ENCODE measurements at places on chromosomes 7 and 10.

- peak; percentile 91 for DNase-seq
These were observed 15.6 kb downstream of the SHH start for GRCh38 chr7:155796381-155797261.

DNA sequence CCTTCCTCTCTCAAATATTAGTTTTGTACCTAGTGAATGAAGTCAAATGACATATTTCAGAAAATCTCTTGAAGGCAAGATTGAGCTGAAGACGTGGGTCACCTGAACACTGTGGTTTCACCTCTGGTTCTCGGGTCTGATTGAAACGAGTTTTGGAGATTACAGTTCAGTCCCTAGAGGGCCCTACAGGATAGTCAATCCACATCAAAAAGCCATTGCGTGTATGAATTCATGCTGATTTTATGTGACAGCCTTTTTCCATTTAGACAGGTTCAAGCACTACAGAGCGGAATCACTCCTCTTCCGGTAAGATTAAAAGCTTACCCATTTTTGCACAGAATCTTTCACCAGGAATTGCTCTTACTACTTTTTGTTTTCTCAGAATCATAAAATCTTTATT lies 62.2 kb downstream of the VIM start:
- DNase-seq = no peak

- DNase-seq = no peak
These were observed 144.7 kb downstream of the GRK5 start for GRCh38 chr10:119352042-119352441.

DNA sequence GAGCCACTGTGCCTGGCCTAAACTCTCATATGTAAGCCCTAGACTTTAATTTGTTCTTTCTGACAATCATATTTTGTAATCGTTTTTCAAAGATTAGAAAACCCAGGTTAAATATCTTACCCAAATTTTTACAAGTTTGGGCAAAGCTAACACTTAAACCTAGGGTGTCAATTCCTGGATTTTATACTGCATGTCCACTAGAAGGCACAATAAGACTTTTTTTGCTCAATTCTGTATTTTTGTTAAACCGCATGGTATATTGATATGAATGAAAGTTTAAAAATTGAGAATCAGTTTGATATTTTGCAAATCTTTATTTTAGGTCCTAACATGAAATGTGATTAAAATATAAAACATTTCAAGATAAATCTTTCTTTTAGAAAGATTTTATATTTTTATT lies 29.3 kb downstream of the DYNC2I1 start:
- no peak for DNase-seq

- DNase-seq = no peak
These were observed 233.1 kb upstream of the TCF7L2 start for GRCh38 chr10:112716924-112717413.

DNA sequence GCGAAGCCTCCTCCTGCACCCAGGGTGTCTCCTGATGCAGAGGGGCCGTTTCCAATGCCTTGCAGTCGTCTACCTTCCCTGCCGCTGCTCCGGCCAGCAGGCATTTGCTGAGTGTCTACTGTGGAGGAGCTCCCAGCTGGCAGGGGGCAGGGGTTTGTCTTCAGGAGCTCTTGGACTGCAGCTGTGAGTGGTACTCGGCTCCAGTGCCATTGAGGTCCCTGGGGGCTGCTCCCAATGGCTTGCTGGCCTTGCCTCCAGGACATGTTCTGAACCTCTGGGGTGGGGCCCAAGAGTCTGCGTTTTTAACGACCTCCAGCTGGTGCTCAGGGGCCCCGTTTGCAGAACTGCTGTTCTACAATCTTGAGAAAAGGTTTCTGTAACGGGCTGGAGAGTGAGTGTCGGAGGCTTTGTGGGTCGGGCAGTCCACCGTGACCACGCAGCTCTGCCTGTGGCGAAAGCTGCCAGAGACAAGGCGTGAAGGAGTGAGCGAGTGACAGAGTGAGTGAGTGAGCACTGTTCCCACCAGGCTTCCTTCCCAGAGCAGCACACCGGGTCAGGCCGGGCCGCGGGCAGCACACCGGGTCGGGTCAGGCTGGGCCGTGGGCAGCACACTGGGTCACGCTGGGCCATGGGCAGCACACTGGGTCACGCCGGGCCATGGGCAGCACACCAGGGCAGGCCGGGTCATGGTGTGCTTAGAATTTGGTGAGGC lies 520.2 kb downstream of the PTPRN2 start:
- no peak for DNase-seq

DNA sequence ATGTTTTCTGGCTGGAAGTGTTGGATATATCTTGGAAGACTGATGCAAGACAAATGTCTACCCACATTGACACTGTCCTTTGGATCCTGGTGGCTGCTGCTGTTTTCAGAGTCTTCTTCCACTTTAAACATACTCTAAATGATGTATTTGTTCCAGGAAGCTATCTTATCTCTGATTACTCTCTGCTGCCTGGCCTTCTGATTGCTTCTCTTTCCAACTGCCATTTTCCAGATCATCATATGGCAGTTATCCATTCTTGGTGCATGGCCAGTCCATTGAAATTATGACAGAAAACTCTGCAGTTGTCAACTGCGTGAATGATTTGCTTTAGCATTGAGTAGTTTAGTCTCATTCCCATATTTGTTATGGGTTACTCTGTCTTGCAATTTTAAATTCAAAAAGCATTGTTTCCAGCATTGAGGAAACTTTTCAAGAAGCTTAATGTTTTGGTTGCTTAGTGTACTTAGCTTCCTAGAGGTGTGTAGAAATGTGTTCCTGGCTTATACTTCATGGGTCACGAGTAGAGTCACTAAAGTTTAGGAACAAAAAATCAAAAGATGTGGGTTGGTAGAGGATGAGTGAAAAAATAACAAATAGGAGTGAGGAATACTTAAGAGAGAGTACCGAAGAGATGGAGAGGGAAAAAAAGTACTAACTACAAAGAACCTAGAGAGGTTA lies 268.3 kb upstream of the MTPN start:
- no peak for DNase-seq

- no peak for DNase-seq
These were observed 32.3 kb downstream of the UPF2 start for GRCh38 chr10:12010353-12010752.

DNA sequence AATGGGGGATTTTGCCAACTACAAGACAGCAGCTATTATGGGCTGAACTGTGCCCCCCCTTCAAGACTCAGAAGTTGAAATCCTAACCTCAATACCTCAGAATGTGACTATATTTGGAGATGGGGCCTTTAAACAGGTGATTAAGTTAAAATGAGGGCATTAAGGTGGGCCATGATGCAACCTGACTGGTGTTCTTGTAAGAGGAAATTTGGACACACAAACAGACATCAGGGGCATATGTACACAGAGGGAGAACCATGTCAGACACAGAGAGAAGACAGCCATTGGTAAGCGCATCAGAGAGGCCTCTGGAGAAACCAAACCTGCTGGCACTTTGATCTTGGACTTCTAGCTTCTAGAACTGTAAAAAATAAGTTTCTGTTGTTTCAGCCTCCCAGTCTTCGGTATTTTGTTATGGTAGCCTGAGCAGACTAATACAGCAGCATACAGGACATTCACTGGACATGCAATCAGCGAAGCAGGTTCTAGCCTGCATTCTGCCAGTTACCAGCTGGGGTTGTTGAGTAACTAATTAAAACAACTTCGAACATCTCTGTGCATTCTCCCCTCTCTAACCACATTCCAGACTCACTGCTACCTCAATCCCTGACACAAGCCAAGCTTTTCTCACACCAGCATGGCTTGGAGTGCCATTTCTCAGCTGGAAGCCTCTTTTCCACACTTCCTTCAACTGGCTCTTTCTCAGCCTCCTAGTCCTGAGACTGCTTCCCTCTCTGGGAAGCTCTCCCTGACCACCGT lies 141.4 kb downstream of the DOCK4 start:
- DNase-seq = no peak

GRCh38 chr7:128091106-128091505 lies 59.9 kb upstream of the LRRC4 start:
- no peak for DNase-seq

DNA sequence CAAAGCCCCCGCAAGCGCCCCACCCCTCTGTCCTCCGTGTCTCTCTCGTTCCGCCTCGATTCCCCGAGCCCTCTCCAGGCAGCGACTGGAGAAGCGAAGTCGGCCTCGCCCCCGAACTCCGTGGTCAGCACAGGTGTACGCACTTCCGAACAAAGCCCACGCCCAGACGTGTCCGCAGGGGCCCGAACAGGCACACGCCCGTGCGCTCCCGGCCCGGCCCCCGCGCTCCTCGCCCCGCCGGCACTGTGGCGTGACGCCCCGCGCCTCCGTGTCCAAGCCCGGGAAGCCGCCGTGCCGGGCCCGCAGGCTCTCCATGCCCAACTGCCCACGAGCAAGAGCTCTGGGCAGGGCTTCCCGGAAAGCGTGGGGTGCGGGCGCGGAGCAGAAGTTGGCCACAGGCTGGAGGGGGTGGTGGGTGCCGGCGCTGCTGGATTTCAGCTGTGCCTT lies 662 bp downstream of the NRCAM start:
- DNase-seq = no peak

DNA sequence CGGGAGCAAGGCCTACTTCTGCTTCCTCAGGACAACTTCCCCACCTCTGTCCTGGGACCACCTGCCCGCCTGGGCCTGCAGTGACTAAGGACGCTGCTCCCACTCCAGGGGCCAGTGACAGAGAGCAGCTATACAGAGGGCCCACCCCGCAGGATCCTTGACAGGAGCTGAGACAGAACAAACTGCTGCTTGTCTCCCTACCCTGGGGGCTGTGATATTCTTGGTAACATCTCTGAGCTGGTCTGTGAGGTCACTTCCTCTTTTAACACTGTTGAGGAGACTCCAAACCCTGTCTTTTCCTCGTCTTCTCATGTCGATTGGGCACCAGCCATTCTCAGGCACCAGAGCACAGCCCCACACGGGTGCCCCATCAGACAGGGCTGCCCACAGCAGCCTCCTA lies 6.9 kb upstream of the MRPS24 start:
- no peak for DNase-seq

DNA sequence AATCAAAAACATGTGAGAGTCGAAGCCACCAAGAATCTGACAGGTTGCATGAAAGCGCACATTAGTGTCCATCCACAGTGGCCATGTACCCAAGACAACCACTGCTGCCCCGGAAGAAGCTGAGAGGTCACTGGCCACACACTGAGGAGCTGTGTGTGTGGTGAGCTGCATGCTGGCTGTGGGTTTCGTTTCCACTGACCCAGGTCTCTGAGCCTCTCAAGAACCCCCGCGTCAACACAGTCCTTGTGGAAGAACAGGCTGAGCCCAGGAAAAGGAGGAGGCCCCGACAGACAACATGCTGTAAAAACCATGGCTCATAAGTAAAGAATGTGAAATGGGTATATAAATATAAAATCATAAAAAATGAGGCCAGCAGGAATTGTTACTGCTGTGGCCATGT lies 8.2 kb downstream of the VIPR2 start:
- DNase-seq = no peak

GRCh38 chr7:1428941-1429501 lies 30.2 kb downstream of the MICALL2 start:
- DNase-seq = no peak

GRCh38 chr7:44244282-44244681 lies 43.5 kb downstream of the YKT6 start:
- DNase-seq = peak; percentile 75

- no peak for DNase-seq
These were observed 95.0 kb downstream of the PAXIP1 start for GRCh38 chr7:154907651-154908620.

DNA sequence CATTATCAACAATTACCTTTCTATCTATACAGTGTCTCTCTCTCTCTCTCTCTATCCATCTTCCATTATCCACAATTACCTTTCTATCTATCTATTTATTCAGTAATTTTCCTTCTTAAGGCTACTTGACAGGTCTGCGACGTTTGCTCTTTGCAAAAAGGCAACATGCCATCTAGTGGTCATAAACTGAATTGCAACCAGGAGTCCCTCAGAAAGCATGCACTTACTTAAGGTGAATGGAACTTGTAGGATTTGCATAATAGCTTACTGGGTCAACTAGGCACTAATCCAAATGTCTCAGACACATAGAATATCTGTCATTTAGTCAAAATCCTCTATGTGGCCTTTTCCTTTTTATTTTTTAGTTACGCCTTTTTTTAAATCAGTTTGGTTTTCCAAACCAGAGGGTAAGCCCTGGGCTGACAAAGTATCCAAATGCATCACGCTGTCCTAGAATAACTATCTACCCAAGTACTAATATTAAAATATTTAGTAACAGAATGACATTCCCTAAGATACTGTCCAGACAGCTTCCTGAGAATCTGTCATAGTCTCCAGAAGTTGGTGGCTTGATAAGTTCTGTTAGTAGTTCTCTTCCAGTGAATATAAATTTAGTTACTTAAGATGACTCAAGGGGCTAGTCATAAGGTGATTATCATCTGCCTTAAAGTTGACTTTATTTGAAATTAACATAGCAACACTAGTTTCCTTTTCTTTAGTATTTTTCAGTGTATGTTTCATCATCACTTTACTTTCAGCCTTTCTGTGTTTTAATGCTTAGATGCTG lies 208.3 kb downstream of the PPP1R3A start:
- DNase-seq = no peak

- no peak for DNase-seq
These were observed 31.2 kb downstream of the CUZD1 start for GRCh38 chr10:122814493-122814892.

GRCh38 chr7:66873476-66873875 lies 47.5 kb upstream of the TMEM248 start:
- no peak for DNase-seq

DNA sequence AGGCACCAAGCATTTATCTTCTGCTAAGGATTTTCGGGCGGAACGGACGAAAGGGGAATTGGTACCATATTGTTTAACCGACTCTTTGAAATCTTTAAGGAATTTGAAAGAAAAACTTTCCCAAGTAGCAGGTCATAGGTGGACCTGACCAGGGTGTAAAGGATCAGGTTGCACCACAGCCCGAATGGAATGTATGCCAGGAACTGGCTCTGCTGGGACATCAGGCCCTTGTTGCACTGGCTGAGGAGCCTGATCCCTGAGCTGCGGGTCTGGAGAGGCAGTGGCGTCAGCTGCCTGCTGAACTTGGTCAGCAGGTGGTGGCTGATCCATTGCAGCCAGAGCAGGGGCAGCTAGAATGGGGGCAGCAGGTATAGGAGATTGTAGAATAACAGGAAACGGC lies 41.4 kb upstream of the AKR1C2 start:
- DNase-seq = no peak

DNA sequence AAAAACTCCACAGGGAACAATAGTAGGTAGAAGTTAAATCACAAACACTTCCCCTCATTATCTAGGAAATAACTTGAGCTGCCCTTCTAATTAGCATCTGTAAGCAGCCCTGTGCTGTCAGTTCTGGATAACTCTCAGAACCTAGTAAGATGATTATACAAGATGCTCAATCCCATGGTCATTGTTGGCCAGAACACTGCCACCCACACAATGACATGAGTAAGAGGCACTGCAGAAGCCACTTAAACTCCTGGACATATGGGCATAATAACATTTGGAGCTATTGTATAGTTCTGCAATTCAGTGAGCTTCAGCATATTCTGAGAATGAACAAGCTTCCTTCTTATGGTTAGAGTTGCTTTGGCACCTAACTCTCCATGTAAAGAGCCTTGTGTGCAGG lies 153.8 kb downstream of the PLPP4 start:
- DNase-seq = no peak

All from activated CD8-positive, alpha-beta memory T cell treated with anti-CD3 and anti-CD28 coated beads for 24 hours (primary cell).